ENCODE measurements at places on chromosomes 11 and 22.

DNA sequence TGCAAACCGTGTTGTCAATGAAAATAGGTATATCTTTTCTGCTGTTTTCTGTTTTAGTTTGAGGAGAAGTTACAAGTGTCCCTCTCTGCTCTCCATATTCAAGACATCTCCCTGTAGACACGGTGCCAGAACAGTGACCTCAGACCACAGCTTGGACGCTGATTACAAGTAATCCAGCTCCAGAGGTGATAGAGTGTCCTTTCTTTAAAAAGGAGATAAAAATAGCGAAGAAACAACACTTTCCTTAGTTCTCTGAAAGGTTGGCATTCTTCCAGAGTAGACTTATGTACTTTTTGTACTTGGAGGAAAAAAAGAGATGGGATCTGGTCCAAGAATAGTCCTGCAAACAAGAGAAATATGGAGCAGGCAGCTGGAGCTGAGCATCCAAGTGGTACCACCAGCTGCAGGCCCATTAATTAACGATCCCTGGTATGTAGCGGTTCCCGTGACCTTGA is 43.0 kb upstream of the WT1 start:
- no peak for DNase-seq

DNA sequence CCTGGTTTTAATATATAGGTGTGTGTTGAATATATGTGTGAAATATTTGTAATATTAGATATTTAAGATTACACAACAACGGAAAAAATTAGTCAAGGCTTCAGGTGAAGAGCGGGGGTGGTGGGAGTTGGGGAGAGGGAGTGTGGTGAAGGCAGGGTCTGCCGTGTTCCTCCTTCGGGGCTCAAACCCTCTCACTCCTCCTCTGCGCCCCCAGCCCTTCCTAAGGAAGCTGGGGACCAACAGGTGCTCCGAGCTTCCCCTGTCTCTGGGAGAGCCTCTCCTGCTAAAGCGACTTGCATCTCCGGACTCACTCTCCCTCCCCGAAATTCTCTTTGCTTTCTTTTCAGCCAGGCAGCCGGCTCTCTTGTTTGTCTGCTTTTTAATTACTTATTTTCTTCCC is 960 bp upstream of the CADM1 start:
- DNase-seq: no peak

- peak; percentile 98 for DNase-seq
These were observed 203.7 kb downstream of the ARHGAP42 start for GRCh38 chr11:100890789-100891188.

GRCh38 chr11:97607291-97608000 is 1217.6 kb downstream of the JRKL start:
- DNase-seq: no peak

DNA sequence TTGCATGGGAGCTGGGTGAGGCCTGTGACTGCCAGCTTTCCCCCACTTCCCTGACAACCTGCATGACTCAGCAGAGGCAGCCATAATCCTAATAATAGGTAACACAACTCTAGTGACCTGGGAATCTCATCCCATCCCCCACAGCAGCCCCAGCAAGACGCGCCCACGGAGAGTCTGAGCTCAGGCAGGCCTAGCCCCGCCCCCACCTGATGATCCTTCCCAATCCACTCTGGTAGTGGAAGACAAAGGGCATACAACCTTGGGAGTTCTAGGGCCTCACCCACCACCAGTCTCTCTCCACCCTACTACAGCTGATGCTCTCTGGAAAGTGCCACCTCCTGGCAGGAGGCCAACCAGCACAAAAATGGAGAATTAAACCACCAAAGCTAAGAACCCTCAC is 60.3 kb downstream of the CWF19L2 start:
- no peak for DNase-seq

- peak; percentile 89 for DNase-seq
These were observed 225.6 kb downstream of the BLID start for GRCh38 chr11:121890377-121890776.

GRCh38 chr22:22450343-22450839 is 58.2 kb downstream of the ZNF280B start:
- DNase-seq: no peak

GRCh38 chr22:22711532-22711913 is 67.1 kb downstream of the GGTLC2 start:
- DNase-seq: no peak

GRCh38 chr22:41038732-41039131 is 53.7 kb upstream of the EP300 start:
- no peak for DNase-seq

- DNase-seq: no peak
These were observed 264 bp downstream of the BCO2 start for GRCh38 chr11:112175599-112175952.

- no peak for DNase-seq
These were observed 30.7 kb downstream of the SHISAL1 start for GRCh38 chr22:44281768-44282637.

- DNase-seq: no peak
These were observed 8.5 kb downstream of the SERHL2 start for GRCh38 chr22:42562279-42562678.

GRCh38 chr11:128504486-128504885 is 82.9 kb downstream of the ETS1 start:
- DNase-seq: peak; percentile 46

DNA sequence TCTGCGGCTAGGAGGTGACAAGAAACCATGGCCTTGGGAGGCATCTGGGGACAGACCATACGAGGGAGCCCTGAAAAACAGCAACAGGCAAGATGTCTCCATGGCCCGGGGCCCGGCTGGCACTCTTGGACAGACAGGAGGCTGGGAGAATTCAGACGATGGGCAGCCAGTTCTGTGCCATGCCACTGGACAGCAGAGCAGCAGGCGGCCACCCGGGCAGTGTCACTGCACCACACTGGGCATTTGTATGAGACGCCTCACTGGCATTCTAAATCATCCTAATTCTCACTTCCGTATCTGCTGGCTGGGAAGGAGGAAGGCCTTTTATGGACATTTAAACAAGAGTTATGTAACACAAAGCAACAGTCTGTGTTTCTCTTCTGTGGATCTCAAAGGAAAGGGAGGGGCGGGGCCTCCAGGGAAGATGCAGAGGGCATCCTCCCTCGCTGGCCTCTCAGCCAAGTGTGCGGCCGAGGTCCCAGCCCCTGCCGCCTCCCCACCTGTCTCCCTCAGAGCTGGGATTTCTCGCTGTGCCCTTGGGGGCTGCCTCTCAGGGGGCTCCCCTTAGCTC is 350.3 kb downstream of the SHANK2 start:
- DNase-seq: no peak

GRCh38 chr11:113689768-113690618 is 16.1 kb downstream of the TMPRSS5 start:
- DNase-seq: no peak

DNA sequence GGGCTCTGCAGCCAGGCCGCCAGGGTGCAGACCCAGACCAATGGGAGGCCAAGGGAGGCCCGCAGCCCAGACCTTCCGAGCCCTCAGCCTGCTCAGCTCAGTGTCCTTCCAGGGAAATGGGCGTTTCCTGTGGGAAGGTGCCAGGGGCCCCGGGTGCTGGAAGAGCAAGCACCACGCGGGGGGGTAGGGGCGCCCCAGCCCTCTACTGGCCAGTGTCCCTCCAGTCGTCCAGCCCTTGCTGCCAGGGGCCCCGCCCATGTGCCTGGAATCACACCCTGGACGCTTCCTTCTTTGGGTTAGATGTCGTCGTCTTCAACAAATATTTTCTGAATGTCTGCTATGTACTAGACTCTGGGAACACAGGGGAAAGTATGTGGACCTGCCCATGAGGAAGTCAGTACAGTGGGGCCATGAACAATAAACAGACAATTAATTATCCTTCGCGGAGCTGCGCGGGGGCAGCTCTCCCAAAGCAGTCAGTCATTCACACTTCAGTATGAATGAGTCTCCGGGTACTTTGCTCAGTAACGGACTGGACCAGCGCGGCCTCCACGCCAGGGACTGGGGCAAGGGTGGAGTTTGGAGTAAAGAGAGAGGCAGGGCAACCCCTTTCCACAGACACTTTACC is 60.2 kb downstream of the CDKN1C start:
- peak; percentile 69 for DNase-seq

- no peak for DNase-seq
These were observed 753.1 kb downstream of the TBC1D22A start for GRCh38 chr22:47515384-47516125.

DNA sequence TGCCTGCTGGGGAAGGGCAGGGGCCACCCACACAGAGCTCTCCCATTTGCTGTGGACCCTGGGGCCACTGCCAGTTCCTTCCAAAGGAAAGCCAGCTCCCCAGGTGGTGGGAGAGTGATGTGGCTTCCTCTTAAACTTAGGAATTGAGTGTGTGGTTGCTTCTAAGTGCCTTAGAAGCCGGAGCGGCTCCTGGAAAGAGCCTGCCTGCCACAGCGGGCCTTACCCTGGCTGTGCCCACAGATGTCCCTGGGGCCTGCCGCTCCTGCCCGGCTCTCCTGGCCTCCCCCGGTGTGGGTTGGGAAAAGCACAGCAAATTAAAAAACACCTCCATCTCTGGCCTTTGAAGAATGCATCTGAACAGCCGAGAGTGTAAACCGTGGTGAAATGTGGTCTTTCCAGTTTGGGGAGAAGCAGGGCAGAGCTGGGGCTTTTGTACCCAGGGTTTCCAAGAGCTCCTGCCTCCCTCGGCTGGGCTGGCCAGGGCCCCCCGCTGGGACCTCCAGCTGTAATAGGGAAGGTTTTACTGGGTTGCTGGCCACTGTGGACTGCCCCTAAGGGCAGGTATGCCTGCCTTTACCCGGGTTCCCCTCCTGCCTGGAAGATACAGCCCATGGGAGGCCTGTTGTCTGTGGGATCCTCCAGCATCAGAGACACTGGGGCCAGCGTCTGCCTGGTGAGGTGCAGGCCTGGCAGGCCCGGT is 30.2 kb downstream of the LRP5 start:
- peak; percentile 73 for DNase-seq

DNA sequence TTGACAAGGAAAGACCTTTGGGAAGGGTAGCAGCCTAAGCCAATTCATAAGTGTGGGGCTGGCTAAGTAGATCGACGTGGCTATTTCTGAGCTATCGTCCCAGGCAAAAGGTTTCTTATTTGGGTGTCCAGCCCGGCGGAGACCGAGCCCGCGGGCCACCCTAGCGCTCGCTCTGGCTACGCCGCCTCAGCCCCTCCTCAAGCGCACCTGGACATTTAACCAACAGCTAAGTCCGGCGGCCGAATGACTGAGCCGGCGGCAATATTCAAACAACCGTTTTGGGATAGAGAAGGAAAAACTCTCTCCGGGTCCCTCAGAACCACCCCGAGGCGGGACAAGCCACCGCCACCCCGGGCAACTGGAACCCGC is 457 bp downstream of the RNF141 start:
- peak; percentile 35 for DNase-seq

All from astrocyte of the spinal cord (primary cell).